ENCODE measurements at places on chromosomes 13 and 19. TPM values are rescaled to one million over a fixed set of nuclear protein-coding genes. Genes with fewer than 3 reads are reported as not detected.

The CFD gene
- 0.54 TPM for total RNA-seq

The HCST gene
- total RNA-seq: 0.54 TPM

The PROZ gene
- not detected for total RNA-seq

The SERPINE3 gene
- total RNA-seq: not detected

The KLK15 gene
- not detected for total RNA-seq

The CCDC122 gene
- total RNA-seq: 2.7 TPM

The NMRK2 gene
- not detected for total RNA-seq

The SIGLEC9 gene
- total RNA-seq: 0.11 TPM

The LAIR1 gene
- total RNA-seq: not detected

The ZNF491 gene
- 0.86 TPM for total RNA-seq

The SIGLEC5 gene
- total RNA-seq: not detected

The POLRMT gene
- total RNA-seq: 22.3 TPM

The URAD gene
- not detected for total RNA-seq

The TCF3 gene
- 52.1 TPM for total RNA-seq

The C19orf33 gene
- total RNA-seq: 7.9 TPM

The CXCL17 gene
- not detected for total RNA-seq

The PDS5B gene
- 21.5 TPM for total RNA-seq

Data from dermis lymphatic vessel endothelial cell (primary cell).